ENCODE measurements at places on chromosomes 1 and 21.
A peak's percentile ranks its signal among the peaks of the same experiment; 100 is the strongest.

DNA sequence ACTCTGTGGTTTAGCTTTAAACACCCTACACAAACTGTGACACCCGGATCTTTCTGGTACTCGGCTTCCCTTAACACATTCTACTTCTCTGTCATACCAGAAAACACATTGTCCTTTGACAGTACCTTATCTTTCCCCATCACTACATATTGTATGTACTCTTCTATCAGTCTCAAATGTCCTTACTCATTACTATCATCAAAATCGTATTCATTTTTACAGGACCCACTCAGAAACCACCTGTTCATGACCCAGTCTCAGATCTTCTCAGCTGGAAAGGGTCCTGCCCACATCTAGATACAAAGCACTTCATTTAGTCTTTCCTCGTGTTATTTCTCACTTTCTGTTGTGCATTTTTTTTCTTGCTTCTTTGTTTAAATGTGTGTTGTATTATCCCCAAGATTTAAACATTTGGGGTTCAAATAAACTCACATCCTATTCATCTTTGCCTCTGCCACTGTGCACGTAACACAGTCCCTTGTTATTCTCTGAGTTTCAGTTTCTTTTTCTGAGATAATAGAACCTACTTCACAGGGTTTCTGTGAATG lies 27.7 kb downstream of the CD34 start:
- no peak for DNase-seq

GRCh38 chr1:203776636-203777035 lies 11.7 kb downstream of the LAX1 start:
- DNase-seq, result no peak

DNA sequence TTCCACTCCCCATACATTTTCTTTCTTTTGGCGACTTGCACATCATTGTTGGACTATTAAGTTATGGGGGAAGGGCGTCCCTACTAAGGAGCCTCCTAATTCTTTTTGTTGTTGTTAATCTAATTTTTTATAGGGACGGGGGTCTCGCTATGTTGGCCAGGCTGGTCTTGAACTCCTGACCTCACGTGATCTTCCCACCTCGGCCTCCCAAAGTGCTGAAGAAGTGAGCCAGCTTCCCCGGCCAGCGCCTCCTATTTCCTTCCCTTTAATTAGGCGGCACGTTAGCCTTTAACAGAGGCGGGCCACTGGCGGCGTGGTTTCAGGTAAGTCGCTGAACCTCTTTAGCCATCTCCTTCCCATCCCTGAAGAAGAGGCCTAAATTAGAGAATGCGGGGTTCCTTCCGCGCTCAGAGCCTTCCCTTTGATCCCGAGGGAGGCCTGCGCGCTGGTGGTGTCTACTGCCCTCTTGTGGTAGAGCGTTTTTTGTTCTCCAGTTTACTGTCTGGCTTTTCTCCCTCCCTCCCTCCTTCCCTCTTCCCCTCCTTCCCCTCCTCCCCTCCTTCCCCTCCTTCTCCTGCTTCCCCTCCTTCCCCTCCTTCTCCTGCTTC lies 38.1 kb downstream of the TNFRSF9 start:
- peak; percentile 60 for DNase-seq

- DNase-seq, result no peak
Measured at GRCh38 chr1:11109047-11109760, 9.5 kb upstream of the EXOSC10 start.

GRCh38 chr1:245650441-245650960 lies 495.7 kb downstream of the KIF26B start:
- DNase-seq, result no peak

DNA sequence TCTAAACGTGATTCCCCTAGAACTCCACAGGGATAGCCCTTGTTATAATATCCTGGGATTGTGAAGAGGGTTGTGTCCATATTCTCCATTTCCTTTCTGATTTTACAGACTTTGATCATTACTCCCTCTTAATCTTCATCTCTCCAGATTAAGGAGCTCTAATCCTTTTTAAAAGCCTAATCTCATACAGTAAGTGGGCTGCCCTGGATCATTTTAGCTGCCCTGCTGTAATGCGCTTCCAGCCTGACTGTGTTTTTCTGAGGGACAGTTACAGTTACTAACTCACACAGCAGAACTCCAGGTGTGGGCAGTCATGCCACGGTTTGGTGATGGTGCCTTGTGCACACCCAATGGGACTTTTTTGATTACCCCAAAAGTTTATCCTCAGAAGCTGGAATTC lies 33.5 kb downstream of the PROX1 start:
- no peak for DNase-seq

GRCh38 chr1:6850537-6850936 lies 65.3 kb downstream of the CAMTA1 start:
- no peak for DNase-seq

DNA sequence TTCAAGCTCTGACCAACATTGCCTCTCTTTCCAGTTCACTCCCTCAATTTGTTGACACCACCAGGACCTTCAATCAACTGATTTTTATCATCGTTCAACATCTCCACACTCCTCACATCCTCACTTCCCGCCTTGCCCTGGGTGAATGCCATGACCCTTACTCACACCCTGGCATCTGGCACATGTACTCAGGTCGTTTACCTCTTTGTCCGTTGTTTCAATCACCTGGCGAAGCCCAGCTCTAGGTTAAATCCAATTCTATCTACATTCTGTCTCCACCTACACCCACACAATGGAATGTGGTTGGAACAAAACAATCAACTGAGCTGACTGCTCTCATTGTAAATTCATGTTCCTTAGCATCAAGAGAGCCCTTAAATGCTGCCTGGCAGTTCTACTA lies 24.2 kb upstream of the TBX15 start:
- DNase-seq, result no peak

DNA sequence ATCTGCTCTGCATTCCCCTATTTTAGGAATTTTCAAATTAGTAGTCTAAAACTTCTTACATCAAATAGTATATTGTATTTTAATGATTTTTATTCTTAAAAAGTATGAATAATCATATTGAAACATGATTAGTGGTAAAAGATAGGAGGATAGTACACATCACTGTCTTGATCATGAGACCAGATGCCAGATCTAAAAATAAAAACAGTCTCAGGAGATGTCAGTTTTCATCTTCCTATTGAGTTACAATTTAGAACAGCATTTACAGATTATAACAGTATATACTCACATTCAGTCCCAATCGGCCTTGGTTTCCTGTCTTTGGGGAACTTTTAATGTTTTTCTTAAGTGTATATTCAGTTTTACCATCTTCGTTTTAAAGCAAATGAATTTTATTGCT lies 95.9 kb downstream of the USP25 start:
- no peak for DNase-seq

GRCh38 chr1:245306020-245306419 lies 151.2 kb downstream of the KIF26B start:
- DNase-seq, result no peak

- no peak for DNase-seq
Measured at GRCh38 chr1:225494789-225495359, 67.0 kb upstream of the LBR start.

DNA sequence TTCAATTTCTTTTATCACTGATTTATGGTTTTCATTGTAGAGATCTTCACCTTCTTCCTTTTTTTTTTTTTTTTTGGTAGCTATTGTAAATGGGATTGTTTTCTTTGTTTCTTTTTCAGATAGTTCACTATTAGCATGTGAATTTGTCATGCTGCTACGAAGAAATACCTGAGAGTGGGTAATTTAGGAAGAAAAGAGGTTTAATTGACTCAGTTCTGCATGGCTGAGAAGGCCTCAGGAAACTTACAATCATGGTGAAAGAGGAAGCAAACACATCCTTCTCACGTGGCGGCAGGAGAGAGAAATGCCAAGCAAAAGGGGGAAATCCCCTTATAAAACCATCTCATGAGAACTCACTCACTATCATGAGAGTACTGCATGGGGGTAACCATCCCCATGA lies 66.4 kb downstream of the DAB1 start:
- DNase-seq, result no peak

GRCh38 chr1:220828950-220829586 lies 42.4 kb downstream of the MTARC1 start:
- no peak for DNase-seq

GRCh38 chr1:167126811-167127210 lies 32.9 kb downstream of the STYXL2 start:
- no peak for DNase-seq

DNA sequence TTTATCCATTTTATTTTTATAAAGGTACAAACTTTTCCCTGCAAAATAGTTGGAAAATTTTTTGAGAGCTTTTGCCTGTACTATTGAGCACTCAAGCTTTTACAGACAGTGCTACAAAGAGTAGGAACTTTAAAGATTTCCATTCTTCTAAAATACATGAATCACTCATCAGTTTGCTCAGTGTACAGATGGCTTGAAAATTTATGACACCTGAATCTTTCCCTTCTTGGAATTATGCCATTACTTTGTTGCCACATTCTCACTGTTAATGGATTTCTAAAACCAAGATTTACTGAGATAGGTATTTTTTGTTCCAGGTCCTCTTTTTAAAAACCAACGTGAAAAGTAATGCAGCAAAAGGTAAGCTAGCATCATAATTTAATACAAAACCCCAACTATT lies 76.0 kb downstream of the GPATCH2 start:
- DNase-seq, result no peak

DNA sequence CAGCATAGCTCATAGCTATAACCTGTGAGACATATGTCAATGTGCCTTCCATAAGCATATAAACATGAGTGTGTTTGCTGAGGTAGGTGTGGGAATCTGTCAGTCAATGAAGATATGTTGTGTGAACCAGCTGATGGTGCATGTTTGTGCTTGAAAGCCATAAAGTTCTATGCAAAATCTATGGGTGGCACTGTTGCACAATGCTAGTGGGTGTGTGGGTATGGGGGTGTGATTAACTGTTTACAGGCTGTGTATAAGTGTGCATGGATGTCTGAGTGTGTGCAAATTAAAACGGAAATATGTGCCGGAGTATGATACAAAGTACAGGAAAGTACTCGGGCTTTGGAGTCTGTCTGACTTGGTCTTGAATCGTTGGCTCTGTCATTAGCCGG lies 1.0 kb upstream of the ATP2B4 start:
- DNase-seq, result no peak

- DNase-seq, result no peak
Measured at GRCh38 chr1:51989582-51990477, 670 bp downstream of the RAB3B start.

GRCh38 chr1:69911301-69911801 lies 294.0 kb downstream of the LRRC40 start:
- DNase-seq, result no peak

GRCh38 chr1:39084191-39084590 lies 58.0 kb downstream of the NDUFS5 start:
- DNase-seq, result no peak

DNA sequence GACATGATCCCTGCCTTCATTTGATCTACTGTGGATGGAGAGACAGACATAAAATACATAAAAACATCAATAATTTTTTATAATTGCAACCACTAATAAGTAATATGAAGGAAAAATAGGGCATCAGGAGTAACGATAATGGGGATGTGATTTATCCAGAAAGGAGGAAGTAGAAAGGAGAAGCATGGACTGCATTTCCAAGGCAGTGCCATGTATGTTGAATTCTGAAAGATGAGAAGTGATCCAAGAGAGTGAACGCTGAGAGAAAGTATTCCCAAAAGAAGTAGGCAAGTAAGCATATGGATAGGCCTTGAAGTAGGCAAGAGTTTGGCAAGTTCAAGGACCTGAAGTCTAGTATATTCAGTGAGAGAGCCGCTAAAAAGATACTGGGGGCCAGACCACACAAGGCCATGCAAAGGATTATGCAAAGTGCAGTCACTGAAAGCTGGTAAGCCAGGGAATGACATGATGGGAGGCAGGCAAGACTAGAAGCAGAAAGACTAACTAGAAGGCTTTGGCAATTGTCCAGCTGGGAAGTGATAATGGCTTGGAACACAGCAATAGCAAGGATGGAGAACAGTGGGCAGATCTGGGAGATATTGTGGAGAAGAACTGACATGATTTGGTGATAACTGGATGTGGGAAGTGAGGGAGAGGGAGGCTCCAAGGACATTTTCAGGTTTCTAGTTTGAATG lies 85.9 kb downstream of the TM2D1 start:
- DNase-seq, result peak; percentile 36

GRCh38 chr1:233277637-233278606 lies 17.6 kb downstream of the PCNX2 start:
- no peak for DNase-seq

DNA sequence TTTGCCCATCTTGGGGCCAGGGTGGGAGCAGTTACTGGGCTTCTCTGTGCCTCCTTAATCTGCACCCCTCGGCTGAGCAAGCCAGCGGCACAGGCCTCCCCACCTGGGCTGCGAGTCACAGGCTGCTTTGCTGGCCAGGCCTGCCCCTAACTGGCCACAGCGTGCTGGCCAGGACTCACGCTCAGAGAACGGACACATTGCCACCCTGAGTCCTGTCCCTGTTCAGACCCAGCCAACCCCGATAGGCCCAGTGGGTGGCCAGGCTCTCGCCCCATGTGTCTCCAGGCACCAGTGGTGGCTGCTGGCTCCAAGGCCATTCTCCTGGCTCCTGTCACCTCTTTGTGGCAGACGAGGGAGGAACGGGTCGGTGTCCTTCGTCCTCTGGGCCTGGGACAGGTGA lies 61.3 kb downstream of the MORN1 start:
- no peak for DNase-seq

GRCh38 chr1:31667065-31667785 lies 22.5 kb upstream of the PEF1 start:
- no peak for DNase-seq

DNA sequence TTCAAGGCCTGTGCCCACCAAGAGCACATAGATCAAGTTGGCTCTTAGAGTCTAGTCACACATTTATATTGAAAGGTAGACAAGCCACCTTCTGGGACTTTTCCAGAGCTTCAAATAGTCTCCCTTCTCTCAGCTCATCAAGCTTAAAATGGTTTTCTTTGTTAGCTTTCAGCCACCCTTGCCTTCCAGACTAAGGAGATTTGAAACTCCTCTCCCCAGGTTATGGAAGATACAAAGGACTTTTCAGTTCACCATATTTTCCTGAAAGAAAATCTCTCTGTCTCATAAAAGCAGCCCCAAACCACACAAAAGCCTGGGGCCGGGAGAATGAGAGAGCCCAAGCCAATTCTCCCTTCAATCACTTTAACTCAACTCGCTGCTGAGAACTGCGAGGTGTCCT lies 134.1 kb downstream of the ZC3H11B start:
- DNase-seq, result no peak

DNA sequence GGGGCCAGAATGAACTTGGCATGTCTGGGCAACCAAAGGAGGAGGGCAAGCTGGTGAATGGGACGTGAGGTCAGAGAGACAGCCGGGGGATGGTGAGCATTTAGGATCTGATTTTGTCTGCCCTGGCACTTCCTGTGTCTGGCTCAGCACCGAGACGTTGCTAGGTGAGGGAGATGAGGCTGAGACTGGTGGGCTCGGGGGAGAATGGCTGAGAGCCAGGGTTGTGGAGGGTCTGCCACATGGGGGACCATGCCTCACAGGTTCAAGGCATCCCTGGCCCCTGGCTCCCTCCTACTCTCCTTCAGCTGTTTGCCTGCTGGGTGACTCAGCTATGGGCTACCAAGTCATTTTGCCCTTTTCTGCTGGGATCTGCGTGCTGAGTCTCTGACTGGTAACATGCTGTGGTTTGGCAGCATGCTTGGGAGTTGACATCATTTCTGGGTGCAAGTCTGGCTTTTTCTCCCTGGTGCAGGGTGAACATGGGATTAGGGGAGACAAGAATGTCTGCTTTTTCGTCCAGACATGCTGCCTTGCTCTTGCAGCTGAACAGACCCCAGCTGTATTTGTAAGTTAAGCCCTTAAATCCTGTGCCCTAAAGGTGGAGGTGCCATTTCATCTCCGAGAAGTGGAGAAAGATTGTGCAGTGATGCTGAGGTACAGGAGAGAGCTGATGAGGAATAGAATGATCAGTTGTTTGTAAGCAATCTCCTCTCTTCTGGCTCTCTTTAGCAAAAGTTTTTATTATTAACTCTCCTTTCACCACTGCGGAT lies 17.6 kb downstream of the GALNT2 start:
- no peak for DNase-seq

GRCh38 chr1:186125035-186125434 lies 250.0 kb downstream of the TPR start:
- DNase-seq, result no peak

Data from COR-L47 (cell line).